Vagina (tissue), 2 donors: ENCODE measurements at places on chromosomes 3 and 15.

GRCh38 chr3:153626158-153626557, 464.1 kb downstream of the RAP2B start:
- no peak for DNase-seq

DNA sequence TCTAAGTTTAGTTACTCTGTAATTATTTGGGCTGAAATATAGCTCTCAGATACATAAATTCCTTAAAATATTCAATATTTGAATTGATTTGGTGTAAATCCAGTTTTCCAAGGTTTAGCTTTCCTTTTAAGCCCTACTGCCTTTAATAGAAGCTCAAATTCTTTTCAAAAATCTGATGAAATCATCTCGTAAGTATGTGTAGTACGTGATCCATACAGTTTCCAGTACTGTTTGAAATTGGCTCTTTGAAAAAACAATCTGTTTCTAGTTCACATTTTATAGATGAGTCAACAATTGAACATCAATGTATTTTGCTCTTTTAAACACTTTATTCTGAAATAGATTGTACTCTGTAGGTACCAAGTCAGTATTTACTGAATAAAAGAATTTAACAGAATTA, 84.2 kb downstream of the LRRC49 start:
- no peak for DNase-seq

GRCh38 chr3:18681818-18682345, 256.7 kb upstream of the SATB1 start:
- DNase-seq: no peak

- DNase-seq: no peak
Observed at GRCh38 chr3:196134691-196135090, 52.8 kb upstream of the TFRC start.

DNA sequence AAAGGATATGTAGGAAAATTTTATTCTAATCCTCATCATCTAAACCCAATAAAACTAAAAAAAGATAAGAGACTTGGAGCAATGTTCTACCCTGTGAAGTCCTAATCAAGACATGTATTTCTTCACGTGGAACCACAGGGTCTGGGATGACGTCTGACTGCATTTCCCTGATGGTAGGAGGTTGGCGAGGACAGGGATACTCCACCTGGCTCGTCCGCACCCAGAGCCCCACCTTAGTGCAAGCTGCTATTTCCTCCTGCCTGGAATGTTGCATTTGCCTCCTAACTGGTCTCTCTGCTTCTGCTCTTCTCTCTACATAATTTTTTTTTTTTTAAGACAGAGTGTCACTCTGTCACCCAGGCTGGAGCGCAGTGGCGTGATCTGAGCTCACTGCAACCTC, 57.7 kb upstream of the RASGRP1 start:
- no peak for DNase-seq

DNA sequence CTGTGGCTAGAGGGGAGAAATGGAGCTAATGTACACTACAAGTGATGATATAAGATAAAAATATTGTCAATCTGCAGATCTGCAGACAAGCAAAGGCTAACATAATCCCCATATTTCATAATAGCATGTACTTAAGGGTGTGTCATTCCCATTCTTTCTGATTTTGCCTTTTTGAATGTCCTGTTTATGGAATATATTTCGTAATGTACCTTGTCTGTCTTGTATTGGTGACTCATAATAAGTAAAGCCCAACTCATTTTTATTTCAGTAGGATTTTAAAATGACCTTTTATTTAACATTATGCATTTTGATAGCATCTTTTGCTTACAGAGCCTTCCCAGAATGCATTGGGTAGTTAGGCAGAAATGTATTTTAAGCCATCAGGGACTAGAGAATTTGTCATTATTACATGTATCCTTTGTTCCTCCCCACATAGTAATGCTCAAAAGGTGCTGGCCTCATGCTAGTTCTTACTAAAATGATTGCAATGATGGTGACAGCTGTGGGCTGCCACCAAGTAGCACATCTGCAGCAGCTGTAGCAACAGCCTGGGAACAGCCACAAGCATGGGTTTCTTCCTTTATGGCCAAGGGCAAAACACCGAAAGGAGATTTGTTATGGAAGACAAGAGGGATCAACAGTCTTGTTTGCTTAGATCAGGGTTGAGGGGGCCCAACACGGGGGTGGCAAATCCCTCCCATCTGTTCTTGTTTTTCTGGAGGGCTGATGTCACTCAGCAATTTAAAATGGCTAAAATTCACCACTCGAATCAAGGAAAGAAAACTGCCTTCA, 188.5 kb downstream of the CADPS start:
- DNase-seq: no peak

DNA sequence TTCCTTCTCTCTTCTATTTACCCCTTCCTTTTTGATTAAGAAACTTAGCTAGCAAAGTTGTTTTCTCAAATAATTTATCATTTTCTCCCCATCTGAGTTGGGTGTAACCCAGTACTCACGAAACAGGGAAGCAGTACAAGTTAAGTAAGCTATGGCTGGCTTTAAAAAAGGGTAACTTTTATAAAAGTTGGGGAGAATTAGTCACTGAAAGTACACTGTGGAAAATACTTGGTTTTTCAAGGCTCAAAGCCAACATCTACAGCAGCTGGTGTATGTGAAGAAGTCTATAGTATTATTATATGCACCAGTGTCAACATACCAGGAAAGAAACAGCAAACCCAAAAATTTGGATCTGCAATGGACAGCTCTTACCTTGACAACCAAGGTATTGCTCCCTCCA, 25.5 kb downstream of the CLK3 start:
- DNase-seq: no peak

DNA sequence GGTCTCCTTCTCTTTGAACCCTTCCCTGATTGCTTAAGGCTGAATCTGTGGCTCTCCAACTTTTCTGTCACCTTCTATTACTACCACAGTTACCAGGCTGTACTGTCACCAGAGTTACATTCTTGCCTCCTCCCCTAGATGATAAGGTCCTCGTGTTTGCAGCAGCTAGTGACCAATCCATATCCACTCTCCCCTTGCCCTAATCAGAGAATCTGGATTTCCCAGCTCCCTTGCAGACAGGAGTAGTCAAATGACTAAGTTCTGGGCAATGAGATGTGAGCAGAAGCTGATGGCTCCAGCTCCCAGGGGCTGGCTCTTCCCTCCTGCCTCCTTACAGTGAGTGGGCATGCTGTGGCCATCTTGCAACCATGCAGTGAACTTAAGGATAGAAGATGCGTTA, 95.4 kb upstream of the VGLL4 start:
- no peak for DNase-seq

DNA sequence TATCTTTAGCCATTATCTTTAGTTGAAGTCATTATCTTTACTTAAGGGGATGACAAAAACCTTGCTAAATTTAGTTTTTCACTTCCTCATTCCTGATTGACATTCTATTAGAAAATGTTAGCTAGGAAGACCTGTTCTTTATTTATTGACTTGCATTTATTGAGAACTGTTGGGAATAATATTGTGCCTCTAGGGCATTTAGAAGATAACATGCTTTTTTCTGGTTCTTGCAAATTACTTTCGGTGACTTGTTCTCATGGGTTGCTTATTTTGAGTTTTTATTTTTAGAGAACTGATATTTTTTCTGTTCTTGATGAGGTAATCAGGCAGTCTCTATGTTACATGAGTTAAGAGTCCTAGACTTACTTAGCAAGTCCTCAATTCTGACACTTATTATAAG, 48.3 kb upstream of the CTDSPL start:
- no peak for DNase-seq

DNA sequence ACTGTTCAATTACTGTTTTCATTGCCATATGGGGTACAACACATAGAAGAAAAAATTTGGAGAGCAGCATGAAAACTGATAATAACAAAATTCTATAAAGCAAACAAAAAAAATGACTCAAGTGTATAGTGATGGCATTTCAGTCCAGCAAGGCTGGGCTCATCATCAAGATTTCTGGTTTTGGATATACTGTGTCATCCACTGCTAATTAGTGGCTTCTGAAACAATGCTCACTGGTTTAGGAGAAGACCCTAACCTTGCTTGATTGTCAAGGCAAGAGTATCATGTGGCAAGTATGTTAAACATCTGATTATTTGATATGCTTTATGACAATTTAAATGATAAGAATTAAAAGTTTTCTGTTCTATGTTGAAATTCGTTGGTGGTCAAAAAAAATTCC, 96.9 kb downstream of the RFX7 start:
- no peak for DNase-seq

- DNase-seq: no peak
Observed at GRCh38 chr3:80994085-80994665, 767.3 kb downstream of the GBE1 start.

DNA sequence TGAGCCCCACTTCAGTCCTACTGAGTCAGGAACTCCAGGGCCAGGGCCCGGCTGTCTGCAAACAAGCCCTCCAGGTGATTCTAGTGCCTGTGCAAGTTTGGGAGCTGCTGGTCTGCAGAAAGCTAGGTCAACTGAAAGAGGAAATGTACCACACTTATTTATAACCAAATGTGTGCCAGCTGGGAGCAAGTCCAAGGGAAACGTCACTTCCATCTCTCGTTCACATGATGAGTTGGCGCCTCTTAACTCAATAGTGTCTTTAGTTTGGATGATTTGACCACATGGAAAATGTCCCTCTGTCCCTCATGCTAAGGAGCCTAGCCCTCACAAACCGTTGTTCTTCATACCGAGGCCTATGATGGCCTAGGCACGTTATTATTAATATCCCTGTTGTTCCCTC, 43.2 kb downstream of the GOLGA8S start:
- no peak for DNase-seq

GRCh38 chr3:112319516-112320276, 13.3 kb upstream of the CD200 start:
- no peak for DNase-seq

DNA sequence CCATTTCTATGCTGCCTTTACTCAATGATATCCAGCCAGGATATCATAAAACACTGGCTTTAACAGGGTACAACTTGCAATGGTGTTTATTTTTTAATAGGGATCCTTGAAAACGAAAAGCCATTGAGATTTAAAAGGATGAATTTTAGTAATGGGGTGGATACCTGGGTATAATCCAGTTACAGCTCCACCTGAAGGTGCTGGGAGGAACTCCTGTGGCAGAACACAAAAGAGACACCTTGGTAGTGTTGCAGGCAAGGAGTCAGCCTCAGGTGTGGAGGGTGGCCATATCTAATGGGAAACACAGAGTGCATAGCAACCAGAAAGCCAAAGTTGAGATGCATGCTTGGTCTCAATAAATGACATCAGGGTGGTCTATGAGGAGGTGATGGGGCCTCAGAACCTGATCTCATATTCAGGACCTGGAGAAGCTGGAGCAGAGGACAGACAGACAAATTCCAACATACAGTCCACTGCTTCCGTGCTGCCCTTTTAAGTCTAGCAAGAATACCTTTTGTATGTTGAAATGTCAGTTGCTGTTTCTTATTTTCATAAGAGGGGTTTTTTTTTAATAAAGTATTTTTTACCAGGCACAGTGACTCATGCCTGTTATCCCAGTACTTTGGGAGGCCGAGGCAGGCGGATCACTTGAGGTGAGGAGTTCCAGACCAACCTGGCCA, 12.0 kb upstream of the PAQR9 start:
- DNase-seq: no peak

- DNase-seq: no peak
Observed at GRCh38 chr3:35864871-35865270, 225.5 kb downstream of the ARPP21 start.

DNA sequence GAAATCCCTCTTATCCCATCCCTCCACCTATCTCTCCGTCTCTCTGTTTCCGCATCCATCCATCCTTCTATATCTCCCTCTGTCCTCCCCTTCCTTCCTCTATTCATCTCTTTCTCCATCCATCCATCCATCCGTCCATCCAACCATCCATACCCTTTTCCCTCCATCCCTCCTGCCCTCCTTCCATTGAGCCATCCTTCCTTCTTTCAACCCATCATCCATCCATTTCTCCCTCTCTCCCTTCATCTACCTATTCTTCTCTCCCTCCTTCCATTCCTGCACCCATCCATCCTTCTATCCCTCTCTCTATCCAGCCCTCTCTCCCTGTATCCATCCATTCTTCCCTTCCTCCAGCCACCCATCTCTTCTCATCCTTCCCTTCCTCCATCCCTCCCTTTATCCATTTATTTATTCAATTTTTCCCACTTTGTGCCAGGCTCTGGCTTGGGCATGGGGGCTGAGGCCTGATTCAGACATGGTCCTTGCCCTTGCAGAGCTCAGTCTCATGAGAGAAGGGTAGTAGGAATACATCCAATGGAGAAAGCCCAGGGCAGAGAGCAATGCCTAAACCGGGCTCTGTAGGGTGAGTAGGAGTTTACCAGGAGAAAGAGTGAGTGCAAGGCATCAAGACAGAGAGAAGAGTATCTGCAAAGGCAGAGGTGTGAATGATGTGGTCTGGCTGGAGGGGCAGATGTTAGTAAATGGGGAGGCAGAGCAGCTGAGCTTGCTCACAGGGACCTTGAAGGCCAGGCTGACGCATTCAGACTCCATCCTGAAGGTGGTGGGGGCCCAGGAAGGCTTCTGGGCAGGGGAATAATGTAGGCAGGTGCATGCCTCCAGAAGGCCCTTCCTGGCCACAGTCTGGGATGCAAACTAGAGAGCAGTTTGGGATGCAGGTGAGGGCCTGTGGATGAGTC, 19.5 kb upstream of the FBLN2 start:
- no peak for DNase-seq

DNA sequence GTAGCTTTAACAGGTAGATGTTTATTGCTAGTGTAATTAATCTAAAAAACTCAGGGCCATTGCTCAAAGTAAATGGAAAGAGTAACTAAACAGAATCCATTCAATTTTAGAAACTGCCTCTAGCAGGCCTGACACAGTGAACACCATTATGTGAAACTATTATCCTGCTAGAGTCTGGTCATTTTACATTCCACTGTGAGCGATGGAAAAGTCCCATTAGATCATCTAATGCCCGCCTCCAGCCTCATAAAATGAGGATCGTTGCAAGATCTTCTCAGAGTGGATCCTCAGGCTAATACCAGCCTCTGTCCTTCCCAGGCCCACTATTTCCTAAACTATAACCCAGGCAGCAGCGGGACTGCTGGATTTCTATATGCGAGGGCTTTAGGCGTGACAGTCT, 107.7 kb downstream of the WDR76 start:
- DNase-seq: no peak

- no peak for DNase-seq
Observed at GRCh38 chr3:127441764-127442163, 148.8 kb downstream of the TPRA1 start.

DNA sequence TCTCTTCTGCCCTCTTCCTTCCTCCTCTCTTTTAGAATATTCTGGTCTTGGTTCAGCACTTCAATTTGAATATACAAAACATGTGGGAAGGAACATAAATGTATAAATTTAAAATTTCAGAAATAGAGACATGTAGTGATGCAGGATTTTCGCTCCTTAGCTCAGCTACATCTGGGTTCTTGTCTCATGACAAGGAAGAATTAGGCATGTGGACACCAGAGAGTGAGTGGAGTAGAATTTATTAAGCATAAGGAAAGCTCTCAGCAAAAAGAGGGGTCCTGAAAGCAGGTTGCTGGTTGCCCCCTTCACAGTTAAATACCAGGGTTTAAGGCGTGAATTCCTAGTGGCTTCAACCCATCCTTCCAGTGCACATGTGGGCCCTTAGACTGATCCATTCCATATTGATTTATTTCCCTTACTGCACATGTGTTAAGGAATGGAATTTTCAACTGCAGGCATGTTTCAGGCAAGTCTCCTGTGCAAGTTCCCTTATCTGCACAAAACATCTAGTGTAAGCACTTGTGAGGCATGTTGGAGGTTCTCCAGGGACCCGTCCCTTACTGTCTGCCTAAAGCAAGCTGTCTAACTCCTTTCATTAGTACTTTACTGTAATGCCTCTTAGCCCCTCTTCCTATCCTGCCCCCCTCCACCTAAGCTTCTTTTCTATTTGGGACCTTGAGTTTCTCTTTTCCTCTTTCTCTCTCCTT, 133.2 kb upstream of the STRIT1 start:
- DNase-seq: no peak

- no peak for DNase-seq
Observed at GRCh38 chr3:114508976-114509375, 215.1 kb downstream of the TIGIT start.

- DNase-seq: no peak
Observed at GRCh38 chr15:66905954-66906353, 159.4 kb upstream of the SMAD3 start.
